ENCODE measurements at places on chromosomes 1 and 21.

DNA sequence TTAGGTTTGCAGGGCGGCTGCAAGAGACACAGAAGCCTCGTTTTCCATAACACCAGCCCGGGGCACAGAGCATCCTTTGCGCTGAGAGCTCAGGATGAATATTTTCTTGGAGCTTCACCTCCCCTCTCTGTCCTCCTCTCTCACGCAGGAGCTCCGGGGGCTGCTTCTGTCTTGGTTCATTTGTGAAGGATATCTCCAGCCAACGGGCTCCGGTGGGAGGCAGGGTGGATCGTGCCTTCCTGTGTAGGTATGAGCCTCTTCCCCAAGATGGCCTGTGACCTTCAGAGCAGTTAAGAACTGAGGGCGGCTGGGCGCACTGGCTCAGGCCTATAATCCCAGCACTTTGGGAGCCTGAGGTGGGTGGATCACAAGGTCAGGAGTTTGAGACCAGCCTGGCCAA, 319.0 kb upstream of the C1orf174 start:
- DNase-seq = no peak

DNA sequence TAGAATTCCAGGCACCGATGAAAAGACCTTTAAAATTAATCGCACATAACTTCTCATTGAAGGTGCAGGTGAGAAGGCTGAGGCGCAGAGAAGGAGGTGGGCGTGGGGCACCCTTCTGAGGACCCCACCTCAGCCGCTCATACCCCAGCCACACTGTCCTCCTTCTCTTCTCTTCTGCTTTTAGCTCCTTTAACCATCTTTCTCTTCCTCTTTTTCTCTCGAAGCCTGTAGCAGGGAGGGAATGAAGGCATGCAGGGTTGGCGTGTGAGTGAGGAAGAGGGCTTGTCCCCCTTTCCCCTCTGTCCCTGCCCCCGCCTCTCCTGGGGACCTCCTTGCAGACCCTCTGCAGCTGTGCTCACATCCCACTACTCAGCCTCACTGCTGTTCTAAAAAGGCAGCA, 57.8 kb upstream of the CACNA1E start:
- DNase-seq = no peak

- no peak for DNase-seq
Observed at GRCh38 chr1:39690794-39691382, 345 bp downstream of the HPCAL4 start.

GRCh38 chr1:175481126-175482070, 262.0 kb downstream of the TNR start:
- DNase-seq = no peak

DNA sequence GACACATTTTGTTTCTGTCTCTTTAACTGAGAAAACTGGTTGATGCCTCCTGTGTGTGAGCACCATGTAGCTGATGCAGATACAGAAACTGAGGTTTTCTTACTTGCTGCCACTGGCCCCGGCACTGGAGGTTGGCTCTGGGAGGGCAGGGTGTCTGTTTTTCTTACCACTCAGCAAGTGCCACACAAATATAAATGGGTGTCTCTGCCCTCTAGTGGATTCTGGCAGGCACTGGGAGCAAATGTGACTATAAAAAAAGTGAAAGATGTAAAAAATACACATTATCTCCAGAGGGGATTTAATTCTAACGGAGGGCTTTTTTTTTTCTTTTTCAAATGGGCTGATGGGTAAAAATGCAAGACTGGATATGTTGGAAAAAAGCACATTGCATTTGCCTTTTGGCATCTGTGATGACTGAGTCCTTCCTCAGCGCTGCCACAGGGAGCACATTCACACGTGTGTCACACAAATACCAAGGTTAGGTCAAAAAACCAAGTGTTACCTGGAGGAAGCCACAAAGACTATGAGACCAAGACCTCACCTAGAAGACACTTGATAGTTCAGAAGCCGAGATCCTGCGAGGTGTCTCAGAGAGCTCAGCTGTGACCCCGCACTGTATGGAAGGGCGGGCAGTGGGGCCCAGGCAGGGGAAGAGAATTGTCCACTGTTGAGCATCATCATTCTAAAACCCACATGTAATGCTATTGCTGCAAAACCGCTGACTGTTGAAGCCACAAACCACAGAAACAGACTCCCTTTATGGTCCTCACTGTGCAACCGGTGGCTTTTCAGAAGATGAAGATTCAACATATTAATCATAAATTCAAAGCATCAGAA, 18.9 kb downstream of the PGBD2 start:
- peak; percentile 40 for DNase-seq

- no peak for DNase-seq
Observed at GRCh38 chr21:14943616-14944015, 121.2 kb downstream of the NRIP1 start.

DNA sequence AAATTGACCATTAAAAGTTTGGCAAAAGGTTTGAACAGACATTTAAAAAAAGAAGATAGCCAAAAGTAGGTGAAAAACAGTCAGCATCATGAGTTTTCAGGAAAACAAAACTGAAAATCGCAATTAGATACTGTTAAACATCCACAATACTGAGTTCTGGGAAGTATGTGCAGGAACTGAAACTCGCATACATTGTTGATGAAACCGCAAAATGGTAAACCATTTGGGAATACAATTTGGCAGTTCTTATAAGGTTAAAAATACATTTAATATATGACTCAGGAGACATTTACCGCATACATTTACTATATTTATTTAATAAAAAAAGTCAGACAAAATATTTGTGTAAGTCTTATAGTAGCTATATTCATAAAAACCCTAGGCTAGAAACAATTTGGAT, 393.2 kb downstream of the COL11A1 start:
- no peak for DNase-seq

DNA sequence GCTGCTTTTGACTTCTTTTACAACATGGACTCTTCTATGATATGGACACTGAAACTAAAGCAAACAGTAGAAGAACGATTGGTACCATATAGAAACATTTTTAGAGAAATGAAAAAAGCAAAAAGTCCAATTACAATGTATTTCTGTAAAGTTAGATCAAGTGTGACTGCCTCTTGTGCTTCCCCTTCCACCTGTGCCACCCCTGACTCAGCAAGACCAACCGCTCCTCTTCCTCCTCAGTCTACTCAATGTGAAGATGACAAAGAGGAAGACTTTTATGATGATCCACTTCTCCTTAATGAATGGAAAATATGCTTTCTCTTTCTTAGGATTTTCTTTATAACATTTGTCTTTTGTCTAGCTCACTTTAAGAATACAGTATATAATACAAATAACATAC, 66.9 kb downstream of the PHTF1 start:
- no peak for DNase-seq

DNA sequence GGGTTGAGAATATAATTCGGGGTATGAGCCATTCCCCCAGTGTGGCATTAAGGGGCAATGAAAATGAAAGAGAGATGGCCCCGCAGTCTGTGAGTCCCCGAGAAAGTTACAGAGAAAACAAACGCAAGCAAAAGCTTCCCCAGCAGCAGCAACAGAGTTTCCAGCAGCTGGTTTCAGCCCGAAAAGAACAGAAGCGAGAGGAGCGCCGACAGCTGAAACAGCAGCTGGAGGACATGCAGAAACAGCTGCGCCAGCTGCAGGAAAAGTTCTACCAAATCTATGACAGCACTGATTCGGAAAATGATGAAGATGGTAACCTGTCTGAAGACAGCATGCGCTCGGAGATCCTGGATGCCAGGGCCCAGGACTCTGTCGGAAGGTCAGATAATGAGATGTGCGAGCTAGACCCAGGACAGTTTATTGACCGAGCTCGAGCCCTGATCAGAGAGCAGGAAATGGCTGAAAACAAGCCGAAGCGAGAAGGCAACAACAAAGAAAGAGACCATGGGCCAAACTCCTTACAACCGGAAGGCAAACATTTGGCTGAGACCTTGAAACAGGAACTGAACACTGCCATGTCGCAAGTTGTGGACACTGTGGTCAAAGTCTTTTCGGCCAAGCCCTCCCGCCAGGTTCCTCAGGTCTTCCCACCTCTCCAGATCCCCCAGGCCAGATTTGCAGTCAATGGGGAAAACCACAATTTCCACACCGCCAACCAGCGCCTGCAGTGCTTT, 9.4 kb downstream of the PROX1 start:
- no peak for DNase-seq
